ENCODE measurements at places on chromosomes 12 and 14. TPM values are rescaled to one million over a fixed set of nuclear protein-coding genes. Genes with fewer than 3 reads are reported as not detected.

GRCh38 chr14:27387463-27387862 lies 789.6 kb upstream of the NOVA1 start:
- H3K36me3 ChIP-seq: no peaks in the 10 kb centered on the region
- H3K27me3 ChIP-seq: no peaks in the 10 kb centered on the region
- no peak overlapping the region for H3K27ac ChIP-seq
- H3K4me3 ChIP-seq: no peak overlapping the region

The SIRT4 gene
- 4.1 TPM for total RNA-seq

GRCh38 chr14:23645812-23646647 lies 9.9 kb downstream of the DHRS2 start:
- H3K27me3 ChIP-seq: peaks cover 2% of the 10 kb centered on the region
- no peak for DNase-seq
- no peaks in the 10 kb centered on the region for H3K36me3 ChIP-seq
- no peak overlapping the region for H3K4me3 ChIP-seq
- no peaks in the 10 kb centered on the region for H3K4me1 ChIP-seq

The ERP27 gene
- total RNA-seq: 23.9 TPM

The ESPL1 gene
- total RNA-seq: 0.81 TPM

GRCh38 chr12:92721130-92721529 lies 18.3 kb downstream of the PLEKHG7 start:
- no peaks in the 10 kb centered on the region for H3K4me1 ChIP-seq
- H3K4me3 ChIP-seq: no peak overlapping the region
- peaks cover 16% of the 10 kb centered on the region for H3K27me3 ChIP-seq
- H3K36me3 ChIP-seq: peaks cover 4% of the 10 kb centered on the region
- DNase-seq: no peak
- H3K27ac ChIP-seq: no peak overlapping the region

GRCh38 chr14:89493877-89494634 lies 77.0 kb upstream of the FOXN3 start:
- H3K27ac ChIP-seq: peak overlapping the region; percentile 61
- peaks cover 6% of the 10 kb centered on the region for H3K36me3 ChIP-seq
- no peak for DNase-seq
- H3K4me3 ChIP-seq: no peak overlapping the region

- no peak overlapping the region for H3K27ac ChIP-seq
- DNase-seq: no peak
- no peaks in the 10 kb centered on the region for H3K36me3 ChIP-seq
- H3K4me1 ChIP-seq: no peaks in the 10 kb centered on the region
- H3K4me3 ChIP-seq: no peak overlapping the region
Measured at GRCh38 chr12:55698241-55698955, 9.3 kb downstream of the ITGA7 start.

The CELA1 gene
- 2.2 TPM for total RNA-seq

The AGAP2 gene
- total RNA-seq: 54.4 TPM

DNA sequence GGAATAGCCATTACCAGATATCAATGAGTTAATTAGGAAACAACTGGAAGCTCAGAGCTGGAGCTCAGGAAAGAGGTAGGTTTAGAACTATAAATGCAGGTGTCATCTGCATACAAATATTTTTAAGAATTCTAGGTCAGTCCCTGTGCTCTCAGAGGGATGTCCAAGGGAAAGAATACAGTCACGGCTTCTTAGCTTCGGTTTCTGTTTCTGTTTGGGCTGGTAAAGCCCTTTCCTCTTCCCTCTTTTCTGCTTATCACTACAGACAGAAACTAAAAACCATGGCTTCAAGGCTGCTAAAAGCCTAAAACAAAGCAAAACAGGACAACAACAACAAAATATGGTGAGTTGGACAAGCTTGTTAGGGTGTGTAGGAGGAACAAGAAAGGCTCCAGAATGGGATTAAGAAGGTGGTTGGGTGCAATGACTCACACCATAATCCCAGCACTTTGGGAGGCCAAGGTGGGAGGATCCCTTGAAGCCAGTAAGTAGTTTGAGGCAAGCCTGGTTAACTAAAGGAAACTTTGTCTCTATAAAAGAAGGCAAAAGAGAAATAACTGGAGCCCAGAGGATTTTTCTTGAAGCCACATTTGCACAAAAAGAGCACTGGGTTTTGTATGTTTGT lies 113.0 kb downstream of the SEC23A start:
- peak overlapping the region; percentile 29 for H3K4me3 ChIP-seq
- peaks cover 17% of the 10 kb centered on the region for H3K27me3 ChIP-seq
- peaks cover 10% of the 10 kb centered on the region for H3K4me1 ChIP-seq

- H3K27ac ChIP-seq: no peak overlapping the region
- H3K36me3 ChIP-seq: no peaks in the 10 kb centered on the region
- DNase-seq: no peak
- no peaks in the 10 kb centered on the region for H3K4me1 ChIP-seq
Measured at GRCh38 chr12:115320451-115320850, 636.5 kb upstream of the TBX3 start.

DNA sequence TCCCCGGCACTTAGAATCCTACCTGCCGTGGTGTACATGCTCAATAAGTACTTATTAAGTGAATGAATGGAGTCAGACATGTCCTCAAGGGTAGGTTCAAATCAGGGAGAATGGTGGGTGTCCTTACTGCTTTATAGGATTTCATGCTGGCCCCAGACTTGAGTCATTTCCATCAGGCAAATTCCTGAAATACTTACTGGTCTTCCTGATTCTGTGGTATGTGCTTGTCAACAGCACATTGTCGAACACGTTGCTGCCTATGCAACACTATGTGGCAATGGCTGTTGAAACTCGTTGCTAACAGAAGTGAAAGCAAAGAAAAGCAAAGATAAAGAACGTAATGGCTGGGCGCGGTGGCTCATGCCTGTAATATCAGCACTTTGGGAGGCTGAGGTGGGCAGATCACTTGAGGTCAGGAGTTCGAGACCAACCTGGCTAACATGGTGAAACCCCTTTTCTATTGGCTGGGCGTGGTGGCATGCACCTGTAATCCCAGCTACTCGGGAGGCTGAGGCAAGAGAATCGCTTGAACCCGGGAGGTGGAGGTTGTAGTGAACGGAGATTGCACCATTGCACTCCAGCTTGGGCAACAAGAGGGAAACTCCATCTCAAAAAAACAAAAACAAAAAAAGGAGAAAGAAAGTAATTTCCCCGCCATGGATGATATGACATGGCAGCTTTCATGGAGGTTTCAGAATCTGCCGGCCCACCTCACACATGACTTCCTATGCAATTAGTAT lies 214.9 kb downstream of the ZFP36L1 start:
- H3K27me3 ChIP-seq: no peaks in the 10 kb centered on the region
- H3K4me3 ChIP-seq: no peak overlapping the region
- H3K36me3 ChIP-seq: no peaks in the 10 kb centered on the region
- no peak for DNase-seq
- peaks cover 12% of the 10 kb centered on the region for H3K4me1 ChIP-seq

The SLC15A4 gene
- total RNA-seq: 17.9 TPM

All from naive thymus-derived CD8-positive, alpha-beta T cell (primary cell).